Stimulated activated CD4-positive, alpha-beta T cell treated with anti-CD3 and anti-CD28 coated beads, Interleukin-1b, Interleukin-23, amount 100 ng/mL, for 48 hours (primary cell): ENCODE measurements at places on chromosomes 7 and 10.

- DNase-seq = no peak
Observed at GRCh38 chr10:123974406-123974805, 82.8 kb upstream of the CPXM2 start.

- DNase-seq = no peak
Observed at GRCh38 chr10:73968098-73968521, 29.8 kb upstream of the VCL start.

GRCh38 chr10:14873090-14873760 is 5.4 kb upstream of the SUV39H2 start:
- DNase-seq = no peak

GRCh38 chr10:93288679-93289634 is 193.2 kb downstream of the MYOF start:
- peak; percentile 38 for DNase-seq

GRCh38 chr7:24442170-24442777 is 131.0 kb upstream of the PALS2 start:
- no peak for DNase-seq

DNA sequence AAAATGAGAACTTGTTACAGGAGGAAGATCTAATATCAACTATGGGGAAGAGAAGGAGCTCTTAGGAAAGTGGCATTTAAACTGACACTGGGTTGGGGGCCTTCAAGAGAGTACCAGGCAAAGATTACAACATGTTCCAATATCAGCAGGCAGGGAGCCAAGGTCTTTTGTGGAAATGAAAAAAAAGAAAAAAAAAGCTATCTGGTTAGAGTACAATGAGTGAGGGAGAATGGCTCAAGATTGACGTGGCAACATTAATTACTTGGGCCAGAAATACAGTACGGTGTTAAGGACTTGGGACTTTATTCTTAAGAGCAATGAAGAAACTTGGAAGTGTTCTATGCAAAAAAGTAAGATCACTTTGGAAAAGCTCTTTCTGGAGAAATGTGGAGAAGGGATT is 132.3 kb upstream of the CDK1 start:
- DNase-seq = no peak

GRCh38 chr10:78494179-78494578 is 460.5 kb downstream of the RPS24 start:
- no peak for DNase-seq

GRCh38 chr7:96084881-96085553 is 236.9 kb downstream of the SLC25A13 start:
- DNase-seq = no peak

DNA sequence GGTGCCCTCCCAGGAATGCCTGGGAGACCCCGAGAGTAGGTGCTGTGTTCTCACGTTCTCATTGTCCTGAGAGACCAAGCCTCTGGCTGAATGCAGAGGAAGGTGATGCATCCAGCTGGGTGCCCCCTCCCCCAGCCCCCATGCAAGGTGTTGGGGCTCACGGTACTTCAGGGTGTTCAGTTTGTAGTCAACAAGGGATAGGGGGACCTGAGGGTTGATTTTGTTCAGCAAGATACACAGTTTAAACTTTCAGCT is 60.4 kb upstream of the DUSP5 start:
- no peak for DNase-seq

GRCh38 chr7:113835367-113835766 is 83.4 kb downstream of the PPP1R3A start:
- DNase-seq = no peak

DNA sequence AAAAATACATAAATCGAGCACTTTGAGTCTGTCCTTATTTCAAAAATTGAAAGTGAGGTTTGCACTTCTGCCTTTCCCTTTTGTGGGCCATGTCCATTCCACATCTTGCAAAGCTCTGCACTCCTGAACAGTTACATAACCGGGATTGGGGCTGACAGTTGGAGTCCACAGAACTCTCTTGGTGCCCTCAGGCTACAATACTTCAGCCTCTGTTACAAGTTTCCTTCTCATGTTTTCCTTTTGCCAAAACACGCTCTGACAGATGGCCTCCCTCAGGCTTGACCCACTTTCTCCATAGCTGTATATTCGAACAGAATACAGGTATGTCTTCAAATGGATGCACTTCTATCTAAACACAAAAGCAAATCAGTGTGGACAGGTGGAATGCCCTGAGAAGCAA is 335.9 kb downstream of the WDR37 start:
- DNase-seq = no peak

DNA sequence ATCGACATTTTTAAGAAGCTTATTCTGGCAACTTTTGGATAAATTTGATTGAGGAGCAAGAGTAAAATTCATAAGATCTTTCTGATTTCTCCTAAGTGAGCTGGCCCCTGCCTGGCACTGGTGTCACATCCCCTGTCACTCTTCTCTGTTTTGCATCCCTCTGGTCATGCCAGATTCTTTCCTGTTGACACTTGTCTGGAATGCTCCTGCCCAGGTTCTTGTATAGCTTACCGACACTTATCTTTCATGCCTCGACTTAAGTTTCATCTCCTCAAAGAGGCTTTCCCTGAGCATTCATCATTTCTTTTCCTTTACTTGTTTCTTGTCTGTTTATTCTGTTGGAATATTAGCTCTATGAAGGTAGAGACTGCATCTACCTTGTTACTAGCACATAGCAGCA is 22.2 kb upstream of the AASS start:
- no peak for DNase-seq

DNA sequence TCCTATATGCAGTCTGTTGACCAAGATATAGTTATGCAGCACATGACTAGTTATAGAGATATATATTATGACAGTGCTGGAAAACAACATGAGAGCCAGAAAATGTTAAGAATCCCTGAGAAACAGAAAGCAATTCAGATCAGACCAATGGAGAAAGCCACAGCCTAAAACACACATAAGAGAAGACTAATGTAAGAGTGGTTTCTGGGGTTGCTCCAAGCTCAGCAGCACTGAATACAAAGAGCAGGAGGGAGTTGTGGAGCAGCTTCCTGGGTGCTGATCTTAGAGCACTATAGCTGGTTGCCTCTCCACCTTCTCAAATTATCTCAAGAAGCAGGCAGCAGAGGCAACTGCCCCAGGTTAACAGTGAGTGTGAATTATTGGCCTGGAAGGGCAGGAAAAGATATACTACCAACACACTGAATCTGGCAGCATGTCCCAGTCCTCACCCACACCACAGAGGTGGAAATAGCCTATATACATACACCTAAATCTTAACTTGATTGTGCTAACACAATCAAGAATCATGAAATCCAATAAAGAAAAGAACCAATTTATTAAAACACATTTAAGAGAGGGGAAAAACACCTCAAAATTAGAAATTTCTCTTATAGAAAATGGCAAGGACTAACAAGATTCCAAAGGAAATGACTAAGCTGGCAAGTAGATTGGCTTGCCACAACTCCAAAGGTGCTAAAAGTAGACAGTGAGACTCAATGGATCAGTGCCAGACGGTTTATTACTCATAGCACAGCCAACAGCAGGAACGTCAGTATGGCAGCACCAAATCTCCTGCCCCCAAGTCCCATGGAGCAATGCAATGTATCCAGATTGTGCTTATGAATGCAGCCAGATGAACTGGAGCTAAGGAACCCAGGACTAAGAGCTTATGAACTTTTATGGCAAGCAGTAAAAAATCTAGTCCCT is 5.1 kb downstream of the PTTG1IP2 start:
- DNase-seq = no peak

- DNase-seq = no peak
Observed at GRCh38 chr7:108079648-108080591, 50.2 kb downstream of the LAMB4 start.

- peak; percentile 91 for DNase-seq
Observed at GRCh38 chr7:139133335-139134139, 24.0 kb upstream of the ZC3HAV1 start.

DNA sequence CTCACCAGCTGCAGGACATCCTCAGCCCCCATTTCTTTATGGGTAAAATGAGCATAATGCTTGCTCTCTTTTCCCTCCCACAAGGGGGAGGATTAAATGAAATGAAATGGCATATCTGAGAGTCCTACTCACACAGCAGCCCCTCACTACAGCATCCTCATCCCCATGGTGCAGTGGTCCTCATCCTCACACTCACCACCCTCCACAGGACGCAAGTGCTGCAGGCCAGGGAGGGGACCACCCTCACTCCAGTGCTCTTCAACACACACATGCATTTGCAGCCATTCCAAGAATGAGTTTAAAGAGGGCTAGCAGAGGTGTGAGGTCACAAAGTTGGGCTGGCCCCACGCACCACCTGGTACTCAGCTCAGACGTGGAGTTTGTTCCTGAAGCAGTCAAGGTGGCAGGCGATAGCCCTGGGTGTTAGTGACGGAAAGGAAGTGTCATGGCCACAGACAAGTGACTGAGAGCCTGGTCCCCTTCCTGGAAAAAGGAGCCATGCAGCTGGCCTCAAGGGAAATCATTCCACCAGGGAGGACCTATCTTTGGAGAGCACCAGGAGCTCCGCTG is 234.0 kb downstream of the TNS3 start:
- no peak for DNase-seq

- no peak for DNase-seq
Observed at GRCh38 chr7:91068136-91068795, 196.0 kb upstream of the FZD1 start.

GRCh38 chr10:121624836-121625486 is 26.7 kb upstream of the FGFR2 start:
- DNase-seq = no peak

DNA sequence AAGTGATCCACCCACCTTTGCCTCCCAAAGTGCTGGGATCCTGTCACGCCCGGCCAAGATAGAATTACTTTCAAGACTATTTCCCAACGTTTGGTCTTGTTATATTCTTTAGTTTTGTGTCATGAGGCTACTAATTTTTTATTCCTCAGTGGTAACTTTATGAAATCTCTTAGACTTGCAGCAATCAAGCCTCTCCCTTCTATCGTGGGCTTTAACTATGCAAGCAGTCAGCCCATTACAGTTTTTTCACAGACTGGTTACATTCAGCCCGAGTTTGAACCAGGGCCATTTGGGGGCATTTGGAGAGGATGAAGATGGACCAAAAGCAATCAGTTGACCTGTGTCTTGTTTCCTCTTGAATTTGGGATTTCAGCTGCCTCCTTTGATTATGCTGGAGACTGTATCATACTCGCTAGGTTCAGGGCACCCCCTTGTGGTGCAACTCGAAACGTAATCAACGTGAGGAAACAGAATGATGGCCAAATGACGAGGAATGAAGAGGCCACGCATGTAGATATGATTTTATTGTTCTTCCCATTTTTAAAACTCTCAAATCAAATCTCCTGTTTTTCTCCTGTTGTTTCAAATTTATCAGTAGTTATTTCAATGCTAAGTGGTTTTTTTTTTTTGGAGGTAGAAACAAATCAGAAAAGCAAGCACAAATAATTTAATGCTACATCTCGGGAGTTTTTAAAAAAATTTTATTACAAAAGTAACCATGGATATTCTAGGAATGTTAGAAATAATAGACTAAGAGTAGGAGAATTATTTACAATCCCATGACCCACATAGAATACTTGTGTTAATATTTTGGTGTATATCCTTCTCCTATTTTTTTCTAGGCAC is 151.6 kb downstream of the KIAA1217 start:
- DNase-seq = peak; percentile 17

GRCh38 chr10:14358886-14359573 is 28.3 kb upstream of the FRMD4A start:
- DNase-seq = no peak

- no peak for DNase-seq
Observed at GRCh38 chr7:44078521-44078920, 3.8 kb downstream of the POLM start.

- DNase-seq = peak; percentile 32
Observed at GRCh38 chr10:125060826-125061556, 99.4 kb downstream of the CTBP2 start.

DNA sequence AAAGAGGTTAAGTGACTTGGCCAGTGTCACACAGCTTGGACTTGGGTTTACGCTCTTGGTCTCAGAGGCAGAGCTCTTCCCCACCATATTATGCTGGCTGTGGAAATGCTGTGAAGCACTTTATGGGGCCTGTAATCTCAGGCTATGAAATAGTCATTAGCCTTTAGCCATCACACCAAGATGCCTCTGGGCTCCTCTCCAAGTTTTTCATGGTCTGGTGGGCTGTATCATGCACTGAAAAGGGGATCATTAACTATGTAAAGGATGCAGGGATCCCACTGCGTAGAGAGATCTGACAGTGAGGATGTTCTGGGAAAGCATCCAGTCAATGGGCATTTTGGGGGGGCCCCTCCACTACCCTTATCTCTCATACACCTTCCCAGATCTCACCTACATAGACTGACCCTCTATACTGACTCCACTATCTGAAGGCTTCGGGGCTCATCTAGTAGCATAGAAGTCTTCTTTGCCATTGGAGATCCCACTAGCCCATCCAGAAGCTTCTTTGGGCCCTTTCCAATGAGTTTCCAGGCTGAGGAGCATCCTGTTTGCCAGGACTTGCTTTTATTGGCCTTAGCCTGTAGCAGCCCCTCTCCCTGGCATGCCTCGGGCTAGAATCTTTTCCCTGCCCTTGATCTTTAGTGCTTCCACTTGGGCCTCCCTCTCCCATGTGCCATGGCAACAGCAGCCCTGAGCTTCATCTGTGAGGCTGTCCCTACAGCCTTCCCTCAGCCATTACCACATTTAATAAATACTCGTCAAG is 19.6 kb downstream of the FRMPD2 start:
- no peak for DNase-seq

DNA sequence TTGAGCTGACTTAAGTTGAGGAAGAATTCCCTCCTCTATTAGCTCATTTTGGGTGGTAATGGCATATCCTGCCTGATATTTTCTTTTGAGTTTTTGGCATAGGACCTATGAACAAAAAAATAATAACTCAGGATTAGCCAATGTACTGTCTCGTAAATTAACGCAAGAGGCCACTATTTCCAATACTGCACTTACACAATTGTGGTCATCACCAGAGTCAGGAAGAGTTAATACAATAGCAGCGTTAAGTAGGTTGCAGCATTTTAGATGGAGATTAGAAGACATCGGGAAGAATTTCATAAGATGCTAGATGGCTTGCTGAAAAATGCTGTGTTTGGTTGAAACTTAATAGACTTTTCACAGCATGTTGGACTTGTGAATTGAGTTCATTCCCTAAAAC is 36.4 kb downstream of the ANTXRL start:
- DNase-seq = no peak

DNA sequence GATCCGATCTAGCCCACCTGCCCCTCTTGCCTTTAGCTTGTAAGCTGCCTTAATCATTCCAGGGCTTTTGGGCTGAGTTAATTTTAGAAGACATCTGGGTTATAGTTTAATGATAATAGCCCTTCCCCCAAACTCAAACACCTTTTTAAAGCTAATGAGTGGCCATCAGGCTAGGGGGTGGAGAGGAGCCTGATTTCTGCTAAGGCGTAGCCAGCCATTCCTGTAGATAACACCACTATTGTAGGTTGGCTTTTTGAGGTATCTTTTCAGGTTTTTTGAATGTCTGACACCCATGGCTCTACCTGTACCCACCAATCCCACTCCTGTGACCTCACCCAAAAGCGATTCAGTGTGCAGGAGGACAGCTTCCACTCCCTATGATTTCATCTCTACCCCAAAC is 7.6 kb upstream of the SYPL1 start:
- DNase-seq = no peak
